ENCODE measurements at places on chromosomes 2 and 18. TPM values are rescaled to one million over a fixed set of nuclear protein-coding genes. Genes with fewer than 3 reads are reported as not detected.

PLA2R1 gene
- total RNA-seq = 4.7 TPM

DNA sequence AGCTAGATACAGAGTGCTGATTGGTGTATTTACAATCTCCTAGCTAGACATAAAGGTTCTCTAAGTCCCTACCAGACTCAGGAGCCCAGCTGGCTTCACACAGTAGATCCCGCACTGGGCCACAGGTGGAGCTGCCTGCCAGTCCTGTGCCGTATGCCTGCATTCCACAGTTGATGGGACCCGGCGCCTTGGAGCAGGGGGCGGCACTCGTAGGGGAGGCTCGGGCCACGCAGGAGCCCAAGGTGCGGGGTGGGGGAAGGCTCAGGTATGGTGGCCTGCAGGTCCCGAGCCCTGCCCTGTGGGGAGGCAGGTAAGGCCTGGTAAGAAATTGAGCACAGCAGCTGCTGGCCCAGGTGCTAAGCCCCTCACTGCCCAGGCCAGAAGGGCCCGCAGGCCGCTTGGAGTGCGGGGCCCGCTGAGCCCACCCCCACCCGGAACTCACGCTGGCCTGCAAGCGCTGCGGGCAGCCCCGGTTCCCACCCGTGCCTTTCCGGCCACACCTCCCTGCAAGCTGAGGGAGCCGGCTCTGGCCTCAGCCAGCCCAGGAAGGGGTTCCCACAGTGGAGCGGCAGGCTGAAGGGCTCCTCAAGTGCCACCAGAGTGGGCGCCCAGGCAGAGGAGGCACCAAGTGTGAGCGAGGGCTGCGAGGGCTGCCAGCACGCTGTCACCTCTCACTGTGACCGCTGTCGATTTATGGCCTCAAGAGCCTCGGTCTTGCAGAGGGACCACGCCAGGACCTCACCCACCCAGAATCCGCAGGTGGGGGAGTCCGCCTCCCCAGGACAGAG lies 76.5 kb downstream of the MEX3C start:
- DNase-seq = no peak

DNA sequence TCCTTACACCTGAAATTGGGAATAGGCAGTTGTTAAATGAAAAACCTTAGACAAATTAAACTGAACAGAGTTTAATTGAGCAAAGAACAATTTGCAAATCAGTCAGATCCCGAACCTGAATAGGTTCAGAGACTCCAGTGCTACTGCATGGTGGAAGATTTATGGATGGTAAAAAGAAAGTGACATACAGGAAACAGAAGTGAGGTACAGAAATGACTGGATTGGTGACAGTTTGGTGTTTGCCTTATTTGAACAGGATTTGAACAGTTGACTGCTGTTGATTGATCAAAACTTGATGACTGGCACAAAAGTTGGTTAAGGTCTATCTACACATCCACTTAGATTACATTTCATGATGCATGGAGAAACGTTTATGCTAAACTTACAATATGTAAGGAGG lies 248.8 kb downstream of the HNMT start:
- no peak for DNase-seq

DNA sequence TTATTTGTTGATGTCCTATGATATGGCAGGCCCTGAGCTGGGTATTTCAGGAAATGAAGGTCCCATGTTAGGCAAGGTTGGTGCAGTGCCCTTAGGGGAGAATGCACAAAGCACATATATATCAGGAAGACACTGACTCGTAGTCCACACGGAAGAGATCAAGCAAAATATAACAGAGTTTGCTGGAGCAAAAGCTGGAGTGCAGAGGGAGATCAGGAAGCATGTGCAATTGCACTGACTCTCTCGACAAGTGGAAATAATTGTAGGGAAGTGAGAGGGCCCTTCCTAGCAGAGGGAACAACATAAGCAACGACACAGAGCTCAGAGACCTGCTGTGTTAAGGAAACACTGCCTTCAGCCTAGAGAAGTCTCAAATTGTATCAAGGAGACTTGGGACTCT lies 4.2 kb downstream of the ZNF385B start:
- DNase-seq = no peak

- DNase-seq = no peak
Measured at GRCh38 chr18:62796216-62796621, 80.9 kb downstream of the PHLPP1 start.

- DNase-seq = peak; percentile 69
Measured at GRCh38 chr18:61893309-61893970, 633 bp upstream of the RNF152 start.

CCDC88A gene
- 23.7 TPM for total RNA-seq

GRCh38 chr2:12923907-12924610 lies 207.3 kb downstream of the TRIB2 start:
- DNase-seq = no peak

CAD gene
- 14.2 TPM for total RNA-seq

DNA sequence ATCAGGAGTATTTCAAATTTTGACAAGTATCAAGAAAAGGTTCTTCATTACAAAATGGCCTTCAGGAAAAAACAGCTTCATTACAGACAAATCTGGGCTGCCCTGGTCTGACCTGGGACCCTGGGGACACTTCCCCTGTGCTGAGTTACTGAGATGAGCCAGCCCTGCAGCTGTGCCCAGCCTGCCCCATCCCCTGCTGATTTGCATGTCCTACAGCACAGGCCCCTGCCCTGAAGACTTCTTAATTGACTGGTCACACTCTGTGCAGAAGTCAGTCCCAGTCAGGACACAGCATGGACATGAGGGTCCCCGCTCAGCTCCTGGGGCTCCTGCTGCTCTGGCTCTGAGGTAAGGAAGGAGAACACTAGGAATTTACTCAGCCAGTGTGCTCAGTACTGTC lies 235.1 kb downstream of the ANKRD36B start:
- no peak for DNase-seq

SRD5A2 gene
- total RNA-seq = not detected

GRCh38 chr2:19819097-19820065 lies 82.4 kb downstream of the TTC32 start:
- no peak for DNase-seq

- no peak for DNase-seq
Measured at GRCh38 chr2:31013301-31013700, 124.9 kb downstream of the GALNT14 start.

DNA sequence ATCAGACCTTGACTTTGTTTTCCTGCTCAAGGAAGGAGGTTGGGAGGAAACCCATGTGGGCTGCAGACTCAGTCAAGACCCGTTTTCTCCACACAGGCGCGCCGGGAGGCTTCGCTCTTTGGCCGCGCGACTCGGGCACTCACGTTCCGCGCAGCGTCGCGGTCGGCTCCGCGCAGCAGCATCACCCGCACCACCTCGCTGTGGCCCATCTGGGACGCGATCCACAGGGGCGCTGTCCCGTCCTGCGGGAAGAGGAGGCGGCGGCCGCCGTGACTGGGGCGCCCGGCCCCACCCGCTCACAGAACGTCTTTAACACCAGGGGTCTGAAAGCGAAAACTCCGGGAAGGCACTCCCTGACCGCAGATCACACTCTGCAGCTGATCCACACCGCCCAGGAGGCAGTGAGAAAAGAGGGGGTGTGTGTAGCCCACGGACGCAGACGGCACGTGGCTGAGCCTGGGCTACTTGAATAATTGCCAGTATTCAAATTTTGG lies 33.1 kb upstream of the NPC1 start:
- peak; percentile 66 for DNase-seq

UGT1A10 gene
- total RNA-seq = not detected

- DNase-seq = no peak
Measured at GRCh38 chr2:133044556-133044955, 374.6 kb upstream of the LYPD1 start.

DNA sequence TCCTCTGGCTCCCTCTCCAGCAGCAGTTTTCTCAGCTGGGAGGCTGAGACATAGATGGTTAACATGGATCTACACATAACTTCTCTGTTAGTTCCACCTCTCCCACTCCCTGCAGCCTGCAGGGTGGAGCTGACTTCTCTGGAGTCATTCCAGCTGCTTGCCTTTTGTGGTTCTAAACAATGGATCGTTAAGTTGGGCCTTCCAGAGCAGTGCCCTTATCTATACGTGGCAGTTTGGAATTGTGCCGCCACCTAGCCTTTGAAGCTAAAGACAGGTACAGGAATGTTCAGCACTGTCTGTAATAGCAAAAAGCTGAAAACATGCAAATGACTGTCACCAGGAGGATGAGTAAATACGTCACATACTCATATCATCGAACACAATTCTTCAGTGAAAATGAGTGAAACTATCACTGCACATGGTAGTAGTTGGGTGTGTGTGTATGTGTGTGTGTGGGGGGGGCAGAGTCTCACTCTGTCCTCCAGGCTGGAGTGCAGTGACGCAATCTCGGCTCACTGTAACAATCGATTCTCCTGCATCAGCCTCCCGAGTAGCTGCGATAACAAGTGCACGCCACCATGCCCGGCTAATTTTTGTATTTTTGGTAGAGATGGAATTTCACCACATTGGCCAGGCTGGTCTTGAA lies 50.3 kb downstream of the SH2D6 start:
- peak; percentile 35 for DNase-seq

DNA sequence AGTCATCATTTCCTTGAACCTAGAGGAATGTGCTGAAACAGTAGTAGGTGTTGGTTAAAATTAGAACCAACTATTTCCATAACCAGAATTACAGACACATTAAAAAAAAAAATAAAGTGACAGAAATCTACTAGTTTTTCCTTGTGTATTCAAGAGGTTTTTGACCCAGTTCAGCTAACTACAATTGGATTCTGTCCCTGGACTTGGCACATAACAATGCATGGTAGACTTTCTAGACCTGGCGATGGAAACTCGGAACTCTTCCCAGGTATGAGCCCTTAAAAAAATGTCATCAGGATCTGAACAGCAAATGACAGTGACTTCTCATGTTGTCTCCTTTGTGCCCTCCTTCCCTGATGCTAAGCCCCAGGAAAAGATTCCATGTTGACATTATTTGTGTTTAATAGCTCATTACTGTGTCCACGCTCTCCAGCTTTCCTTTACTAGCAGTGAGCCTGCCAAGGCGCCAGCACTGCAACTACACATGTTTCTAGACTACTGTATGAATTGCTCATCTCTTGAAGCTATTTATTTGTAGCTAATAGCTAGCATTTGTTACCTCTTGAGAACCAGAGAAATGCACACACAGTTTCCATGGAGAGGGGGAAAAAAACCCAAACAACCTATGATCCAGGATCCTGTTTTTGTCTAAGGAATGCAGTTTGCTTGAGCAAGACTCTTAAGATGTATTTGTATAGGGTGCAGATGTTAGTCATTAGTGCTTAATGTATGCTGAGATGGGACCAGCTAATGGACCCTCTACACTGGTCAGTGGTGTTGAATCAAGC lies 148.5 kb downstream of the FMNL2 start:
- no peak for DNase-seq

MXD1 gene
- total RNA-seq = 9.2 TPM

DNA sequence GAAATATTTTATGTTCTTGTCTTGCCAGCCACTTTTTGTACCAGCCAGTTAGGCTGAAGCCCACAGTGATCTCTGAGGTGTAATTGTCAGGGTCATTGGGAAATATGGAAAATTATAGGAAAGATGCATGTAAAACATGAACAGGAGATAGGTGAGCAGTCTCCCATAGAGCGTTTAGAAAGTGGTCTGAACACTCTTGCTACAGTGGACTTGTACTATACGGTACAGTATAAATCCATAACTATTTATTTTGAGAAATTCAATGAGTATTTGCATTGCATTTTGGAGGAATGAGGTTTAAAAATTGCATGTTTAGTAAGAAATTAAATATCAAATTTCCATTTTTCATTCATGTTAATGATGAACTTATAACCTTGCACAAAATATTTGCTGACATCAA lies 20.8 kb upstream of the MAP4K4 start:
- no peak for DNase-seq

DNA sequence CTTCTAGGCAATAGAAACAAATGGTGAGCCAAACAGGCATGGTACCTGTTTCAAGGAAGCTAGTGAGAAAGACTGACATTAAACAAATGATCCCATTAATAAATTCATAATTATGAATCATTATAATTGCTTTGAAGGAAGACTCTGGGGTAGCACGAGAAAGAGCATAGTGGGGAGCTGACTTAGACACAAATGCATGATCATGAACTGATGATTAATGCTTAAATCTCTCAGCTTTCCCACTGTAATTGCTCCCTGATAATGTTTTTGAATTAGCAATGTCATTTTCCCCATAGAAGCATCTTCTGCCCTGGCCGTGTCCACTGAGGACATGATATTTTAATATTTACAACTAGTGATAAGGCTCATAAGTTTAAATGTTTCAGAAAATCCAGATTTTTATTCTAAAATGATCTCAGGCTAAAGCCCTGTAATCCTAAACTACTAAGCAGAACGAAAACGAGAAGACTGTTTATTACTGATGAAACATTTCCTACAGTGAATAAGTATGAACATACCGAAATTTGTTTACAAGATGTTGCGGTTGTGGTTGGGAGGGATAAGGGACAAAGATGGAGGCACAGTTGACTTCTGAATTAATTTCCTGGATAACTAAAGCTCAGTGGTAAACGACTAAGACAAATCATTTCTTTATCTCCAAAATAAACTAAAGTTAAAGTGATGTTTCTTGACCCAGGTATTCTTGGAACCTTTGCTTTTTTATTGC lies 47.3 kb upstream of the TACR1 start:
- no peak for DNase-seq

SEMA4C gene
- 25.2 TPM for total RNA-seq

DNA sequence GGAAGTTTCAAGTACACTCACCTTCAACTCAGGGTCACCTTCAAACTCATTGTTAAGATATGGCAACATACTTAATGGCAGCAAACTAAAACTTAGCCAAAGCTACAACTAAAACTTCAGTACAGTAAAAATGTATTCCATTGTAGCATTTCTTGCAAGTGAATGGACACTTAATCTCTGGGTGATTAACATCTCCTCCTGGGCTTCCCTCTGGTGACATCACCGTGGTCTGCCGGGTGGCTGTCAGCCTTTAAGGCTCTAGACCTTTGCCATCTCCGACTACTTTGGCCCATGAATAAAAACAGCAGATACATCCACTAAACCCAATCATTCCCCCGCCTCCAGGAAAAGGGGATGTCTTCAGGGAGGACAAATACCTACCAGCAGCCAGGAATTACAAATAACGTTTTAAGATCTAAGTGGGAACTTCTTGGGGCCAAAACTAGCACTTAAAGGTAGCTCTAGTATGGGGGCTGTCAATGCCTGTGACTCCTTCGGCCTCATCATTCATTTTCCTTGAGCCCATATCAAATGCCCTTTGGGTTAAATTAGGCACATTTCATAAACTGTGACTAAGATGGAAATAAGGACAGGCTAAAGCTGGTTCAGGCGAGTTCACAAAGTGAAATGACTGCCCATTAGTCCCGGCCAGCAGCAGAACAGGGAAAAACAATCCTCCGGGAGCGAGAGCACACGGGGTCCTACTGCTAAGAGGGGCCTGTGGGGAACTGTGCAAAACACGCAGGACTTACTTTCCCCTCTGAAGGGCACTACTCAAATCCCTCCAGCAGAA lies 1.1 kb downstream of the TFCP2L1 start:
- no peak for DNase-seq

- DNase-seq = no peak
Measured at GRCh38 chr2:8144785-8145184, 537.1 kb upstream of the ID2 start.

GRCh38 chr2:189574793-189575475 lies 5.7 kb downstream of the SLC40A1 start:
- DNase-seq = no peak

GRCh38 chr2:75565472-75566462 lies 5.0 kb upstream of the EVA1A start:
- DNase-seq = no peak

- DNase-seq = no peak
Measured at GRCh38 chr18:26875040-26875654, 9.6 kb upstream of the AQP4 start.

- DNase-seq = no peak
Measured at GRCh38 chr2:132577686-132578085, 92.3 kb downstream of the LYPD1 start.

RSAD2 gene
- 4.8 TPM for total RNA-seq

GRCh38 chr18:10417664-10418063 lies 36.8 kb upstream of the APCDD1 start:
- no peak for DNase-seq
